ENCODE measurements at places on chromosomes 6 and 20.

DNA sequence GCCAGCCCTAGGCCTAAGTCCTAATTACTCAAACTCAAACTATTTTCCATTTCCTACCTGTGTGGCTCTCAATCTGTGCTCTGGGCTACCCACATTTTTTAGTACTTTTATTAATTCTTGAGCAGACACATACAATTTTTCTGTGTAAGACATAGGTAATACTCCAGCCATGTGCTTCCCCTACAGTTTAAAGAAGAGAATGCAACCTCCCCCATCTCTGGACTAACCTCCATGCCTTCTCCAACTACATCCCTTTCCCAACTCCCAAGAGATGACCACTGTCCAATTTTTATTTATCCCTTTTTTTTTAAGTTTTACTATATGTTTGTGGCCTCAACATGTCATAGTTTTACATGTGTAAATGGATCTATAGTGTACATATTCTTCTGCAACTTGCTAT, 5.8 kb downstream of the HMGN4 start:
- DNase-seq, result no peak

DNA sequence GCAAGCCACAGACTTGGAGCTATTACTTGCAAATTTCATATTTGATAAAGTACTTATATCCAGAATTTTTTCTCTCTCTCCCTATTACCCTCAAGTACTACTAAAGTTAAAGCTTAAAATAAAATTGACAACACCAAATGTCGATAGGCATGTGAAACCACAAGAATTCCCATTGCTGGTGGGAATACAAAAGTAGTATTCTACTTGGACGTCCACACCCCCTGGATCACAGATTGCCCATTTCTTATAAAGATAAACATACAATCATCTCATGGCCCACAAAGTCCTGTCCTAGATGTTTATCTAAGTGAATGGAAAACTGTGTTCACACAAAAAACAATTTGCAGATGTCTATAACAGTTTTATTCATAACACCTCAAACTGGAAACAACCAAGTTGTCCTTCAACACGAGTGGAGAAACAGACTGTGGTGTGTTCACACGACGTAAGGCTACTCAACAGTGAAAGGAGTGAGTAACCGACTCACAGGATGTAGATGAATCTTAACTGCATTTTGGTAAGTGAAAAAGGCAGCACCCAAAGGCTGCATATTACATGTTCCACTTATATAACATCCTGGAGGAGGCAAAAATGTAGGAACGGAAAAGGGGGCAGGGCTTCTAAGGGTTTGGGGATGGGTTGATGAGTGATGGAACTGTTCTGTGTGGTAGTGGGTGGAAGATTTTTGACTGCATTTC, 297.4 kb downstream of the THBS2 start:
- DNase-seq, result no peak

GRCh38 chr6:11080296-11080695, 13.3 kb upstream of the SMIM13 start:
- no peak for DNase-seq

- no peak for DNase-seq
These were observed 172.9 kb upstream of the CDYL start for GRCh38 chr6:4603291-4603690.

GRCh38 chr20:48722737-48723191, 105.0 kb downstream of the PREX1 start:
- no peak for DNase-seq

GRCh38 chr6:167293088-167293589, 2.0 kb downstream of the UNC93A start:
- no peak for DNase-seq

GRCh38 chr6:44006123-44006871, 121.0 kb downstream of the MRPL14 start:
- DNase-seq, result no peak

DNA sequence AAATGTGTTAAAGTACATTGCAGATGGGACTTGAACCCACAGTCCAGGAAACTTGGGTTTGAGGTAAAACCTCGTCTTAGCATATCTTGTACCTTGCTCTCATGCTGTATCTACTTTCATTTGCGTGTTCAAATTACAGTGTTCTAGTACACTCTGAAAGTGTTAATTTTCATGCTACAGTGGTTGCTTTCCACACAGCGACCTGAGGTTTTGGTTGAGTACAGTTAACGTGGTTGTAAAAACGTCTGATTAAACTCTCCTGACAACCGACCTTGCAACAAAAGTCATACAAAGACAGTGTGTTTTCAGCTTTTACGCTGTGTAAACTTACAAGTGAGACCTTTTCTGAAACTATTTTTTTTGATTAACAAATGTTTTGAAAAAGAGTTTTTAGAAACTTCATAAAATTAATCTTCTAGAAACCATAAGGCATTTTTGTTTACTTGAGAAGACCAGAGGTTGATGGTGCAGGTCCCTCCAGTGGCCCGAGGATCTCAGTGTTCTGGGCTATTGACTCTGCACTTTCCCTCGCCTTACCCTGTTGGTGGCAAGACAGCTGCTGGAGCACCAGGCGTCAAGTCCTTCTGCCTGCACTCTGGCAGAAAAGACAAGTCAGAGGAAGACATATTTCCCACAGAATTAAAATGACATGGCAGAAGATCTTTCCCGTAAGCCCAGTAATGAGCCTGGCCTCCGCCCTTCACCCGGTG, 334.0 kb downstream of the THBS2 start:
- no peak for DNase-seq

DNA sequence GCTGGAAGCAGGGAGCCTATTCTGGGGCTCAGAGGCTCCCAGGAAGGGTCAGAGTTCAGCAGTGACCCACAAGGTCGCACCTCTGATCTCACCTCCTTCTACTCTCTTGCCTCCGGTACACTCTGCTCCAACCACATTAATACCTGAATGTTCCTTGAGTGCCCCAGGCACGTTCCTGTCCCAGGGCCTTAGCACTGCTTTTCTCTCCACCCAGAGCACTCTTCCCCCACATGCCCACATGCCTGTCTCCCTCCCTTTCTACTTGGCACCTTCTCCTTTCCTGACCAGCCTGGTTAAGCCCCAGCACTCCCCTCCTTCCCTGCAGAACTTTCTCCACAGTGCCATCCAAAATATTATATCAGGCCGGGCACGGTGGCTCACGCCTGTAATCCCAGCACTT, 13.4 kb downstream of the KCNB1 start:
- no peak for DNase-seq

DNA sequence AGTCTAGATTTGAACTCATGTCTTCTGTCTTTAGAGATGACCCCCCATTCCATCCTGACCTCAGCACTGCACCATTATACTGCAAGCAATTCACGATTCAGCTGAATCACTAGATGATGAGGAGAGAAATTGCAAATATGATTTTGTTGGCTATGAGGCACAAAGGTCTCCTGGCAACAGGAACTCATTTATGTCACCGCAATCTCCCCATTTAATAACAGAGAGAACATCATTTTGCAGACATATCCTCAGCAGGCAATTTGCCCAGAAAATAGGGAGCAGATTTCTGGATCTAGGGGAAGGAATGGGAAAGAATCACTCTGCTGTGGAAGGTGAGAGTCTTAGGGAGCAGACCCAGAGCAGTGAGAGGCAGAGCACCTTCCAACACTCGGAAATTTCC, 303.0 kb downstream of the PAX1 start:
- DNase-seq, result no peak

DNA sequence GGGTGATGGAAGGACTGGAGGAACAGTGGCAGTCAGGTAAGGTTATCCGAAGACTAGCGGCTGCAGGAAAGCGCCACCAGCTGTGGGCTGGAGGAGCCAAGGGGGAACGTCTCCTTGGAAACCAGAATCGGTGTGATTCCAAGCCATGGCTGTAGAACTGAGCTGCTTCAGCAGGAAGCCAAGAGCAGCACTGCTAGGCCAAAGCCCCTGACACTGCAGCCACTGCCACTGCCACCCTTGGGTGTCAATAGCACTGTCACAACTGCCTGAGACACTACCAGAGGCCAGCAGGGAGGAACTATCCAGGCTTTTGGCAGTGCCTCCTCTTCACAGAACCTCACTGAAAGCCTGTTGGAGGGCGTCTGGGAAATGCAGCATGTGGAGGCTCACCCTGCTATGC, 289.6 kb upstream of the SUPT3H start:
- no peak for DNase-seq

DNA sequence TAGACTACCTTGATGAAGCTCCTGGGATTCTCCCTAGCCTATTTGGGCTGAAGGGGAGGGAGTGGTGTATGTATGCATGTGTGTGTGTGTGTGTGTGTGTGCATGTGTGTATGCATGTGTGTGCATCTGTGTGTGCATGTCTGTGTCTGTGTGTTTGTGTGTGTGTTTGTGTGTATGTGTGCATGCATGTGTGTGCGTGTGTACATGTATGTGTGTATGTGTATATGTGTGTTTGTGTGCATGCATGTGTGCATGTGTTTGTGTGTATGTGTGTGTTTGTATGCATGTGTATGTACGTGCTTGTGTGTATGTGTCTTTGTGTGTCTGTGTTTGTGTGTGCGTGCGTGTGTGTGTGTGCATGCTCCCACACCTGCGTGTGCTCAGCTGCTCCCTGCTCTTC, 15.4 kb downstream of the FGD2 start:
- DNase-seq, result no peak

DNA sequence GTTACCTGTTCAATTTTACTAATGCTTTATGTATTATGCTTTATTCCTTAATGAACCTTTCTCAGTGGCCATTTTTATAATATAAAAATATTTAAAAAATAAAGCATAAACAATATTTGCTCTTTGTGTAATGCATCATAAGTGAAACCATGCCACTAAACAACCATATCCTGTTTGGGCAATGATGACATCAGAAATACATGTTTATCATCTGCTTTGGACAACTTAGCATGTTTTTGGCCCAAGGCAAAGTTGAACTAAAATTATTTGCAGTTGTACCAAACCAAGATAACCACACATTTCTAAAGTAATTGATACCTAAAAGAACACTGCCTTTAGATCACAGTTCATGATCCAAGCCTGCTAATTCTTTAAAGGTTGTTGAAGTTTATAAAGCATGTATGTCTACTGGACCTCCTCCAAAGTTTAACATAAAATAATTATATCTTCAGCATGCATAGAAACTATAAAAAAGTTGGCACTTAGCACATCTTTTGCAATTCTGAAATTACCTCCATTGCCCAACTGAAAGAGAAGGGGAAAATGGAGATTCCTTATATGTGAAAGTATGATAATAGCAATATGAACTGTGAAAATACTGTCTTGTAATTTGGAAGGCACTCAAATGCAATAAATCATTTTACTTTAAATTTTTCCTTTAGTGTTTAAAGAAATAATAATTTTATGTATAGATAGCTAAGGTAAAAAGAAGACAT, 325.6 kb upstream of the RUNX2 start:
- DNase-seq, result no peak

GRCh38 chr6:82891076-82891475, 174.6 kb downstream of the UBE3D start:
- DNase-seq, result no peak

GRCh38 chr20:22489626-22490286, 94.6 kb downstream of the FOXA2 start:
- no peak for DNase-seq

DNA sequence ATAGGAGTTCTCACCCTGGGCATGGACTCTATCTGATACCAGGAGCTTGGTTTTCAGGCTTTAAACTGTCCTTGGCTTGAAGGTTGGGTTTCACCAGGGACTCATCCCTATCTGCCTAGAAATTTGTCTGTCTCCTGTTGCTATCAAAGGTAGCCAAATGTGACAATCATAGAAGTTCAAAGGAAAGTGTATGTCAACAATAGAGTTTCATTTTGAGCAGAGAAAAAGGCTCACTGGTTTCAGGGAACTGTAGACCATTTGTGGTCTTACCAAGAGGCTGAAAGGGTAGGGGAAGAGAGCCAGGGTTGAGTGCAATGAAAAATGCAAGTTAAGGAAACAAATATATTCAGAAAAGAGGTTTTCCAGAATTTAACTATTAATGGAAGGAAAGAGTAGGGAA, 966.8 kb upstream of the CITED2 start:
- no peak for DNase-seq

DNA sequence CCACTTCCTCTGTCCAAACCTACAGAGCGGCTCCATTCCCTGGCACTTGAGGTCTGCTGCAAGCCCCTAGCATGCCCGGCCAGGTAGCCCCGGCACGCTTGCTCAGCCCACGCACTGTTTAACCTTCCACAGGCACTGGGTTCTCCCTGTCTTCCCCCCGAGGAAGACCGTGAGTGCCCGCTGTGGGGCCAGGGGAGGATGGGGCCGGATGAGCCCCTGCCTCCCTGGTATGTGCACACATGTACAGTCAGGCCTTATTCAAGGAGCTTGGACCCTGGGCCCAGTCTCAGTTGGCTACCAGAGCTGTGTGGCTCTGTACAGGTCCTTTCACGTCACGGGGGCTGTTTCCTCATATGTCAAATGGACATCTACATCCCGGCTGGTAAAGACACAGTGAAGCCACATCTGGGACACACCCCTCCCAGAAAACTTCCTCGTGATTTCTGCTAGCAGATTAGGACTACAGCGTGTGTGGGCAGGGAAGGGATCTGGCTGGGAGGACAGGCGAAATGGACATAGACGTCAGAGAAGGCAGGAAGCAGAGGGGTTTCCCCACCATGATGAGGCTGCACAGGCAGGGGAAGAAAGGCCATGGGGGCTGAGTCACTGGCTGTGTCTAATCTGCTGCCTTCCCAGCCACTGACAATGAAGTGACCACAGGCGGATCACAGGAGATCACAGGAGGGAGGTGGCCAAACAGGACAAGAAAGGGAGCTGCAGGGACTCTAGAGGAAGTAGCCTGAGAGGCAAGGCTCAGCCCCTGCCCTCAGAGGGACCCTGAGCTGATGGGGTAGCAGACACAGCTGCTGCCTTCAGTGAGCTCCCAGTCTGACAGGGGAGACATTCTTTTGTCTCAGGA, 62.9 kb downstream of the MRPL14 start:
- DNase-seq, result no peak

DNA sequence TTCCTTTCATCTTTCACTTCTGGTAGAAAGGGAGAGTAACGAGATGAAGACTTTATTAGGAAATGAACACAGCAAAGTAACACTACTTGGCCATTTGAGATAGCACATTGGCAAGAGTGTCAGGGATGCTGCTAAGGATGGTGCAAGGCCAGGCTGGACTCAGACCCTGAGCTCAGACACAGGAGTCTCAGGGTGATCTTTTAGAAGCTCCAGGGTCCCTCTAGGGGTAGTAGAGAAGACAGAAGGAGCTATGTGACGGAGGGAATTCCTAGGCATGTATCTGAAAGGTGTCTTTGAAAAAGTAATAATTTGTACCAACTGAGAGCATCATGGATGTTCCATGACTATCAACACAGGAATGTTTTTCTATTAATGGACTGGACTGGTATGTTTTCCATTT, 436.5 kb downstream of the DHX35 start:
- DNase-seq, result no peak

GRCh38 chr6:157110607-157111006, 212.7 kb downstream of the TMEM242 start:
- DNase-seq, result no peak

- DNase-seq, result no peak
These were observed 2.6 kb downstream of the SLC35F1 start for GRCh38 chr6:117909638-117910037.

- no peak for DNase-seq
These were observed 105.9 kb downstream of the TOX2 start for GRCh38 chr20:44020406-44021148.

GRCh38 chr6:42774201-42774600, 7.7 kb upstream of the BICRAL start:
- DNase-seq, result no peak
